ENCODE measurements at places on chromosomes 3 and 15.

DNA sequence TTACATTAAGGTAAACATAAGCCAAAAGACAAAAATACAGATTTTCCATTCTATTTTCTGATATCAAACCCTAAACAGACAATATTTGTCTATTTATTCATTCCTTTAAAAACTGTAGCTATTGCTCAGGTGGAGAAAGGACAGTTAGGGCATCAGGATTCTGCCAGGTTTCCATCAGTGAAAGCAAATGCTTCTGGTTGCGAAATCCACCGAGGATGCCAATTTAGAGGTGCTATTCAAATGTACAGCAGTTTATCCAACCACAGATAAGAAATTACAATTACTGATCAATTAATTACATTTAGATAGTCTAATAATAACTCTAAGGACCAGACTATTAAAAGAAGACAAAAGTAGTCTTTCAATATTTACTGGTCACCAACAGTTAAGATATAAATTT lies 3.9 kb downstream of the TOMM70 start:
- DNase-seq = no peak

DNA sequence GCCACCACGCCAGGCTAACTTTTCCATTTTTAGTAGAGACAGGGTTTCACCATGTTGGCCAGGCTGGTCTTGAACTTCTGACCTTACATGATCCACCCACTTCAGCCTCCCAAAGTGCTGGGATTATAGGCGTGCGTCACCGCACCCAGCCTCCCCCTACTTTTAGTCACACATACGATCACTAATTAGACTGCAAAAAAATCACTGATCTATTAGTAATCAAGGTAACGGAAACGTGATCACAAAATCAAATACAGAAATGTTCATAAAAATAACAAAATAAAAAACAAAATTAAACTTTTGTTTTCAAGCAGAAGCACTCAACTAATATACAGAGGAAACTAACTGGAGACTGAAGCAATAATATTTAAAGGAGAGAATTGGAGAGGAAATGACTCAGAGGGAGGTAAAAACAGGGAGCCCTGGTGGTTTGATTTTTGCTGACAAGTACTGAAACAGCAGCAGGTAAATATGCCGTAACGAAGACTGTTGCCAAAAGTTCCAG lies 4.6 kb downstream of the WDR53 start:
- peak; percentile 77 for DNase-seq

- DNase-seq = peak; percentile 15
Measured at GRCh38 chr3:111072031-111072921, 660 bp downstream of the NECTIN3 start.

DNA sequence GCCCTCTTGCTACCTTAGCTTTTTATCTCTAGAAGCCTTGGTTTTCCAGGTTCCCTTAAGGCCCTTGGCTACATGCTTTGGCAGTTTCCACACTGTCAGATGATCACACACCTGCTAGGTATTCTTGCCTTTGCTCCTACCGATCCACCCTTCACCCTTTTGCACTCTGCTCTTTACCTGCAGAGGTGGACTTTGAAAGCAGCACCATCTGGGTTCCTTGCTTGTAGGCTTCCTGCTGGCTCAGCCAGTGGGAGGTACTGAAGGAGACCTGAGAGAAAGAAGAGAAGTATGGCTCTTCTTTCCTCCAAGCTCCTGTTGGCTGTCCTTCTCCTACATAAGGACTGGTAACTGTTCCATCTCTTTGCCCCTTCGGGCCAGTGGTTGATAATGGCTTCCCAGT lies 7.3 kb upstream of the ZNF592 start:
- no peak for DNase-seq

- DNase-seq = no peak
Measured at GRCh38 chr3:32685543-32686185, 676 bp downstream of the CNOT10 start.

GRCh38 chr3:23038471-23038870 lies 164.7 kb upstream of the UBE2E2 start:
- DNase-seq = no peak

GRCh38 chr3:49482766-49483165 lies 12.7 kb downstream of the DAG1 start:
- DNase-seq = no peak

DNA sequence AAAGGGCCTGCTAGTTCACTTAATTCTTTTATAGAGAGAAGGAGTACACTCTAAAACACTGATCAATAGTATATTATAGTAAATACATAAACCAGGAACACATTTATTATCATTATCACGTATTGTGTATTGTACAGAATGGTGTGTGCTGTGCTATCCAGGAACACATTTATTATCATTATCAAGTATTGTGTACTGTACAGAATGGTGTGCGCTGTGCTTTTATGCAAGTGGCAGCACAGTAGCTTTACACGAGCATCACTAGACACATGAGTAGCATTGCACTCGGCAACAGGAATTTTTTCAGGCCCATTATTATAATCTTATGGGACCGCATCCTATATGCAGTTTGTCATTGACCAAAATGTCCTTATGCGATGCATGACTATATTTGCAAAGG lies 20.9 kb upstream of the MUC20 start:
- DNase-seq = no peak

- DNase-seq = no peak
Measured at GRCh38 chr15:77609558-77609957, 23.2 kb downstream of the LINGO1 start.

DNA sequence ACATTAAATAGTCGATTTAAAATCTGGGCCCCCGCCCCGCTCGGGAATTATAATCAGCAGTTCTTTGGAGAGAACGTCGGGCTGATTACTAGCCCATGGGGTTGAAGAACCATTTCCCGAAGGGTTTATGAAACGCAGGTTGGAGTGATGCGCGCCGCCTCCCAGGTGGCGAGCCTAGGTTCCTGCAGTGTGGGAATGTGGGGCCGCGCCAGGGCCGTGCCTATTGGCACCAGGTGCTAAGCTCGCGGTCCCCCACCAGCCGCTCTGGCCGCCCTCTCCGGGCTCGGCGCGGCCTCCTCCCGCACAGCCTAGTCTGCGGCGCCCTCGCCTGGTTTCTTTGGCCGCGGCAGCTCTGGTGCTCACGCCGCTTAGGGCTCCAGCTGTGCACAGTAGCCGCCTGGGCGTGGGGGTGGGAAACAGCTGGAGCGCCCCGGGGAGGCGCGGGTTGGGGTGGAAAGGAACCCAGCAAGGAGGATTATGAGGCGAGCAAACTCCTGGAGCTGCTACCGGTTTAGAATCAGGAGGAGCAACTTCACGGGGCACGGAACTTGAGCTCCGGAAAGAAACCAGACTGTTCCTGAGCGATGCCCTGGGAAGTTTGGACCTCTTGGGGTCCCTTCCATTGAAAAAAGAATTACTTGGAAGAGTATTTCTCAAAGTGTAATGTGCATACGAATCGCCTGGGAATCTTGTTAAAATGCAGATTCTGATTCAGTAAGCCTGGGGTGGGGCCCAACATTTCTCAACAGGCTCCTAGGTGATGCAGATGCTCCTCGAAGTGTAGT lies 5.6 kb upstream of the MECOM start:
- DNase-seq = no peak

- DNase-seq = no peak
Measured at GRCh38 chr15:50880651-50881114, 27.8 kb upstream of the AP4E1 start.

DNA sequence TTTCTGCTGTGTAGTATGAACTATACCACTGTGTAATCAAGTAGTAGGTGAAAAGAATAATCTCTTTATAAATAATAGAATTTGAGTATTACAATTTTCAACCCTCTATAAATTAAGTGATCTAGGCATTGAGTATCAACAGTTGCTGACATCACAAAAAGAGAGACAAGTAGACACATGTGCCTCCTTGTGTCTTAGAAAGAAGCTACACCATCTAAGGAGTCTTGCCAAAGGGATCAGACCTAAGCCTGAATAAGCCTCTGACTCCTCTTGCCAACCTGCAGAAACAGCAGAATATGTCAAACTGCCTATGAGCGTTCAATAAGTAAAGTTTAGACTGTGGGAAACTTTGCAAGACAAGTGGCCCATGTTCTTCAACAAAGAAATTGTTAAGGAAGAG lies 5.8 kb upstream of the MTMR10 start:
- DNase-seq = no peak

DNA sequence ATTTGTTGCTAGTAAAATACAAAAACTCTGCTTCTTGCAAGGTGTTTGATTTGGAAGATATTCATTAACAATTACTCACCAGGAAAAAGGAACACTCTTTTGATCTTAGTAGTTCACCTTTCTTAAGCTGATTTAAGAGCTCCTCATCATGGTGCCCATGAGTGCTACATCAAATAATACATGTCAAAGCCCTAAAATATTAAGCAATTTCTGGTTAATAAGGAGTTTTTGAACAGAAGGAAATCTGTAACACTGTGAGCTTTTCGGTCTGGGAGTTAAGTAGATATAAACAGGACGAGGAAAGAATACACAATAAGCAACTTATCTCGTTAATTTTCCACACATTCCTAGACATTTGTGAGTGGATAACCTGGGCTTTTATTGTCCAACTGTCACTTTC lies 83.9 kb upstream of the DCBLD2 start:
- no peak for DNase-seq

- no peak for DNase-seq
Measured at GRCh38 chr15:45117308-45118130, 3.4 kb downstream of the DUOXA2 start.

DNA sequence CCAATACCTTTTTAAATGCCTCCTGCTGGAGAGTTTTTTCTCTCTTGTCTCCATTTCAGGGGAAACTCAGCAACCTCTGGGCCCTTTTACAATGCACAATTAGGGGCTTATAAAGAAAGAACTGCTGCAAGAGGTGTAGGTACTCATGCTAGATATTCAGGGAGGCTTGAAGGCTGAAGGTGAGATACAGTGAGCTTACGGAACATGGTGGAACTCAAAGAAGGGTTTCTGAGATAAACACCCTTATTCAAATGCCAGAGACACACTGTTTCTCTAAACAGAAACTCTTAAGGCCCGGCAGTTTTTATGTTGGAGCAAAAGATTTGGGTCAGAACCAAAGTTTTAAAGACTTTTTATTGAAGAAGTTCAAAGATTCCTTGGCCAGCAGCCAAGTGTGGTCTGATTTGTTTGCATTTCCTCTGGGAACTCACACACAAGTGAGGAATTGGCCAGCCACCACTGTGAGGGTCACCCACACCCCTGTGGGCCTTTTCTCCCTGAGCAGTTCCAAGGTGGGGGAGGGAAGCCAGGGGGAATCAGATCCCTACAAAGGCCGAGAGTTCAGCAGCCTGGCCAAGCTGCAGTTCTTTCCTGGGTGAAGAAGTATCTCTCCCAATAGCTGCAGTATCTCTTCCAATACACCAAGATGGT lies 47.8 kb downstream of the TNFAIP8L3 start:
- DNase-seq = no peak

- no peak for DNase-seq
Measured at GRCh38 chr3:165643425-165643824, 193.8 kb downstream of the BCHE start.

DNA sequence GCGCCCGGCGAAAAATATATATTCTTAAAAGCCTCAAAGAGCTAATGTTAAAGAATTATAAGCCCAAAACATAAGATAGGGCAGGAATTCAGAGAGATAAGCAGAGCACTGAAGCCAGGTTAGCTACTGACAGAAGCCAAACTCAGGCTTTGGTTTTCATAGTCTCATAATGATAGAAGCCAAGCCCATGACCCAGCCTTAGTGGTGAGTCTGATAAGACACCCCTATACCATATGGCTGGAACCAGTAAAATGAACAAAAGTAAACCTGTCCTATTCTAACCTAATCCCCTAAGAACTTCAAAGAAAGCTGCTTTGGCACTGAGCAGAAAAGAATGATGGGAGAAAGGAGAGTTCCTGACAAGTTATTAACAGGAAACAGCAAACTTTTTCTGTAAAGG lies 25.9 kb downstream of the MYO9A start:
- no peak for DNase-seq

Data from T-helper 1 cell (primary cell).